ENCODE measurements at places on chromosomes 4 and X.

GRCh38 chr4:166838975-166839614 lies 395.2 kb downstream of the SPOCK3 start:
- DNase-seq: no peak

DNA sequence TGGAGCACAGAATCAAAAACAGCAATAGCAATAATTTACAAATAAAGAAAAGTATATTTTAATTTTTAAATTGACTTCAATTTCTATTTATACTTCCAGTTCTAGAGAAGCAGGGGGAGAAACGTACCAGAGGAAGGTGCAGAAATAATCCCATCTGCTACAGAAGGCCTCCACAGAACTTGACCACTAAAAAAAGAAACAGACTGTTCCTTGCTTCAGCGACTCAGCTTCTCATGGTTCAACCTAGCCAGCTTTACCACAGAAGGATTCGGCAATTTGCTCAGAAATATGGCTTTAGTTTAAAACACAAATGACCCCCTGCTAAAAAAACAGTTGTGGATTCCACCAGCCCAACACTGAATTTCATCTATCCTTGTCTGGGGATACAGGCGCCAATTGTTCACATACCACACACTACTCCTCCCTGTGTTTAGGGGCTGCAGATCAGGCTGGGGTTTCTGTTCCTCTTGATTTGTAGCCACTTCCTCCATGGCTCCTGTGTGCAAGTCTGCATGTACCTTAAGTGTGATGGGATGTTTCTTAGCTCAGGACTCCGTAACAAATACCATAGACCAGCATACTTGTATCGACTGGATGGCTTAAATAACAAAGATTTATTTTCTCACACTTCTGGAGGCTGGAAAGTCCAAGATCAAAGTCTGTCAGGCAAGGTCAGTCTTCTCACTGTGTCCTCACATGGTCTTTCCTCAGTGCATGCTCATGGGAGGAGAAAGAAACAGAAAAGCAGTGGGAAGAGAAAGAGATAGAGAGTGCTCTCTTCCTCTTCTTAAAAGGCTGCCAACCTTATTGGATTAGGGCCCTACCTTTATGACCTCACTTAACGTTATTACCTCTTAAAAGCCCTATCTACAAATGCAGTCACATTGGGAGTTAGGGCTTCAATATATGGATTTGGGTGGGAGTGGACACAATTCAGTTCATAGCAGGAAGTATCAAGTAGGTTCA lies 79.1 kb downstream of the AMOT start:
- DNase-seq: no peak

DNA sequence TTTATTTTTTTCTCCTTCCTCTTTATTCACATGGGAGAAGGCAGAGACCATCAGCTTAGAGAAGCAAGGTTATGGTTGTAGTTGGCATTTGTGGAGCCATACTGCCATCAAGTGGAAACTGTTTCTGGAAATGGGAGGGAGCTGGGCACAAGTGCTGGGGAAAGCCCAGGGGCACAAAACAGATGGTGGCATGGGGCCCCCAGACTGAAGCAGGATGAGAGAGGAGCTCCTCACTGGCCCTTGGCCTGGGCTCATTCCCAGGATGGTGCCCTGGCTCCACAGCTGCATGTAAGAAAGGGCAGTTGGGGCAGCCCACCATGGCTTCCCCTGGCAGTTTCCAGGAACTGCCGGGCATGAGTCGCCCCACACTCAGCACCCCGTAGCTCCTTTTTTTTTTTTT lies 59.2 kb downstream of the NBDY start:
- DNase-seq: no peak

DNA sequence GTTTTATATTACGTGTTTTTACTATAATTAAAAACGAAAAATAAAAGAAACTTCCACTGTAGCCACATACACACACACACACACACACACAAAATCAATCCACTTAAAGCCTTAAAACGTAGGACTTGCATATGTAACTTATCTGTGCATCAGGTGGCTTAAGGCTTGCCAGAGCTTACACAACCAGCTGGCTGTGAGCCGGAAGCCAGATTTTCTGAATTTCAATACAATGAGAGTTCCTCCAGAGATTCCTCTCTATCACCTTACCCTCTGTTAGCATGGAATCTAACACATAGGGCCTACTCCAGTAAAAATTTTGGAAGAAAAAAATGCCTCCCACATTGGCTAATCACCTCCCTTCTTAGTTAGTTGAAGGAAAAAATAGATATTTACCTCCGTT lies 27.9 kb upstream of the SLITRK4 start:
- DNase-seq: peak; percentile 70

DNA sequence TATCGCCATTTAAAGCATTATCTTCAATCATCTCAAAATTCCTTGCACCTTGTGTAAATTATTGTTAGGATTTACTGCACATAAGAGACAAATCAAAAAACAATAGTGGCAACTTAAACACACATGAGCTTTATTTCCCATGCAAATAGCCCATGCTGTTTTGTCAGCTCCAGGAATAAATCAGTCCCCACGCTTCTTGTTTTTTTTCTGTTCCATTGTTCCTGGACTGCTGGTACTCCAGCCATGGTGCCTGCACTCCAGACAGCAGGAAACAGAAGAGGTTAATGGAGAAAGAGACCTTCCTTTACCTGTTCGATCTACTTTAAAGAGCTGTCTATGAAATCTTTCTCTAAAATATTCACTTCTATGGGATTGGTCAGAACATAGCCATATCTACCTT lies 1515.7 kb upstream of the TENM3 start:
- no peak for DNase-seq

- no peak for DNase-seq
Observed at GRCh38 chr4:64305565-64306254, 103.5 kb downstream of the TECRL start.

DNA sequence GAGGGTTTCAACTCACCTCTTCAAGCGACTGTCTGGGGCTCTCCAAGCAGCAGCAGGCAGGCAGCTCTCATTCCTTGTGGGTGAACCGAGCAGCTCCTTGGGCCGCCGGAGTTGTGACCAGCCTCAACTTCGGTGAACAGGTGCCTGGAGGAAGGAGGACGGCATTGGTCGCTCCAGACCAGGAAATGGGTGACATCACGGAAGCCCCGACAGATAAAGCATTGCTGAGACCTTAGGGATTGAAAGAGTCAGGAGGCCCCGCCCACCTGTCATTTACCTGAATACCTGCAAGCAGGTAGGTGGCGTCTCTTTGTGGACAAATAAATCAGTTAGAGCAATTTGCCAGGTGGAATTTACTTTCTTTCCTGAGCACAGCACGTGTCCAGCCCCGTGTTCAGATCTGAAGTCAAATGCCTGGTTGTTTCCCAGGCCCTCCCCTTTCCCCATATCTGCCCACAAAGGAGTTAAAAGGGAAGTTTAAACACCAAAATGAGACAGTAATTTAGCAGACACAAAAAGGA lies at the start of gene LNX1:
LNX1 (minus strand) TSS at position 115 of the 521 bp plus-strand sequence. CDS start 17,484 bp downstream, outside the sequence.
- peak; percentile 91 for DNase-seq

- DNase-seq: no peak
Observed at GRCh38 chr4:113094802-113095201, 45.3 kb downstream of the ANK2 start.

Data from trophoblast cell (in vitro differentiated cells and primary cell).